Bronchial epithelial cell (primary cell): ENCODE measurements at places on chromosomes 1 and 21. TPM values are rescaled to one million over a fixed set of nuclear protein-coding genes. Genes with fewer than 3 reads are reported as not detected.

The MMEL1 gene
- 0.13 TPM in 1 of 2 replicates, not detected in the other for total RNA-seq

- DNase-seq: peak; percentile 87
Measured at GRCh38 chr1:203368624-203369451, 17.9 kb upstream of the FMOD start.

The LAMC1 gene
- total RNA-seq: 190 and 219 TPM in 2 replicates

The AXDND1 gene
- total RNA-seq: 0.26 TPM in 1 of 2 replicates, not detected in the other

- DNase-seq: peak; percentile 74
Measured at GRCh38 chr1:234262007-234262753, 111.1 kb upstream of the COA6 start.
